ENCODE measurements at places on chromosomes 6 and 20.
A peak's percentile ranks its signal among the peaks of the same experiment; 100 is the strongest.

DNA sequence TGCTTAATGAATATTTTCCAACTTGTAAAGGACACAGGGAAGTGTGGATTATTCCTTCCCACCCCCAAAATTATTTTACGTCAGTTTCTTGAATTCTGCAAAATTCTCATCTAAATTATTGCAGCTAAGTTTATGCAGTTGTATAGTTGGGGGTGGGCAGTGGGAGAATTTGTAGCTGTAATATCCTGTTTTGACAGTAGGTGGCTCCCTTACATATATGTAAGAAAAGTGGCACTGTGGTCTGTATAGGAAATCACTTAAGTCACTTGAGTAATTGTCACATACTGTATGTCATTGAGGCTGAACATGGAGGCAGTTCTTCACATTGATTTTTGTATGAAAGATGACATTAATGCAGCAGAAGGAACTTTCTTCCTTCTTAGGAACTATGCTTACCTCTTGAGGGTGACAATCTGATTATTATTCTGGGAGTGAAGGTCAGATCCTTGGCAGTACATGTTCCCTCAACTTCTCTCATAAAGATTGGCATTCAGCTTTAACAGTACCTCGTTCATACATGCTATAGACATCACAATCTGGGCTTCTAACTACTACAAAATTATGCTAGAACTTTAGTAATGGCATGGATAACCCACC is 14.6 kb upstream of the CFAP206 start:
- DNase-seq: peak; percentile 45

- no peak for DNase-seq
Measured at GRCh38 chr6:111195656-111196055, 108.4 kb downstream of the SLC16A10 start.

DNA sequence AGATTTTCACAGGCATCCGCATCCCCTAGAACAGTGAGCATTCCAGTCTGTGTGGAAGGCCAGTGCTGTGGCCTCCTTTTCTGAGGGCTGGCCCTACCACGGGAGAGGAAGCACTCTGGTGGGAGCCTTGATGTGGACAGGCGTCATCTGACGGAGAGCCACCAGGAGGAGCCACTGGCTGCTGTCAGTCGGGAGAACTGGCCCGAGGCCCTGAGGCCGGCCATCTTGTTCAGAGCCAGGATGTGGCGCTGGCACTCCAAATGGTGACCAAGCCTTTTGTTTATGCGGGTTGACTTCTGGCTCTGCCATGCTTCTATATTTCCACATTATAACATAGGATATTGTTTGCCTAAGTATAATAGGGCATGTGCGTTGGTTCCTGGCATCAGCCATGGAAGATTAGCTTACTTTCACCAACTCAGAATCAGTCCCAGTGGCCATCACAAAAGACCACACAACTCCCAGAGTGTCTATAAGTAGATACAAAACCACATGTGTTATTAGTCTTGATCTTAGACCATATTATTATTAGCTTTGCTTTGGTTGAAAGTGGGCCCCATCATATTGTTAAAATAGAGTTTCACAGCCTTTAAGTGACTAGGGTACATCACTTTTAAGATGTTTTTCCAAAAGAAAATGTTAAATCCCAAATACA is 273.9 kb upstream of the TAB2 start:
- DNase-seq: peak; percentile 35

GRCh38 chr6:170147832-170148708 is 142.8 kb downstream of the DLL1 start:
- peak; percentile 74 for DNase-seq

- no peak for DNase-seq
Measured at GRCh38 chr6:80356000-80356399, 249.5 kb downstream of the BCKDHB start.

- no peak for DNase-seq
Measured at GRCh38 chr6:25103603-25104002, 167.8 kb upstream of the RIPOR2 start.

DNA sequence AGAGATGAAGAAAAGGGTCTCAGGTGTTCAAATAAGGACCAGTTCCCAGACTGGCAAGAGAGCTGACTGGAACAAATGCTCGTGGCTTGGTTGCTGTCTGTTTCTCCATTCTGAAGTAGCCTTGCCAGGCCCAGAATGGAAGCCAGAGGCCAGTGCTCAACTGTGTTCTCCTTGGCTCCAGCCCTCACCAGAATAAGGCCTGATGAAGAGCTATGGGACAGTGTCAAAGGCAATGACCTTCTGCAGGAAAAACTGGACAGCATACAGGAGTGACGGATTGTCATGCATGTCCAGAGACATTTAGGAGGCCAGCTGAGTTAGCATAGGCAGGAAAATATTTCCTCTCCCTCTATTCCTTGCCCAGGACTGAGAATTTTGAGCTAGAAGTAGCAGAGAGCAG is 72.2 kb downstream of the HAO1 start:
- no peak for DNase-seq

- no peak for DNase-seq
Measured at GRCh38 chr6:161482517-161482858, 208.6 kb upstream of the AGPAT4 start.

DNA sequence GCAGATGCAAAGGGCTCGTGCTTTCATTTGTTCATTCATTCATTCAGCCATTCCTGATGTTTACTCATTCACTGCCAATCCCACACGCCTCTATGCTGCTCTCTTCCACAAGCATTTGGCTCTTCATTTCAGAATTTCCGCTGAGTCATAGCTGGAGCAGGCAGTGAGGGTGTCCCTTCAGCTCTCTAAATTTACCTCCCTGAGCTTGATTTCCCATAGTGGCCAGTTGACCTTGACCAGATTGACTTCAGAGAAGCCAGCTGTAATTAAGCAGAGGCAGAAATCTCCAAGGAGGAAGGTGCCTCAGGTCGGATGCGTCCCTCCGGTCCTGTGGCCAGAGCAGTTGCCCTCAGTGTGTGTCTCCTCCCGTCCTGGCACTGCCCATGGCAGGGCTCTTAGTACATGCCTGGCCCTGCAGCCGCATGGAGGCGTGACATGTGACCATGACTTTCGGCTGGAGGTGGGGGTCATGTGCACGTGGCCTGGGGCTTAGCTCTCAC is 267.2 kb upstream of the ECI2 start:
- DNase-seq: no peak

GRCh38 chr6:142071981-142072380 is 60.7 kb upstream of the GJE1 start:
- no peak for DNase-seq

GRCh38 chr20:53079828-53080686 is 107.9 kb downstream of the TSHZ2 start:
- DNase-seq: no peak

- no peak for DNase-seq
Measured at GRCh38 chr6:112122756-112123155, 35.4 kb downstream of the FAM229B start.

GRCh38 chr20:41776421-41776820 is 158.2 kb upstream of the CHD6 start:
- DNase-seq: no peak

DNA sequence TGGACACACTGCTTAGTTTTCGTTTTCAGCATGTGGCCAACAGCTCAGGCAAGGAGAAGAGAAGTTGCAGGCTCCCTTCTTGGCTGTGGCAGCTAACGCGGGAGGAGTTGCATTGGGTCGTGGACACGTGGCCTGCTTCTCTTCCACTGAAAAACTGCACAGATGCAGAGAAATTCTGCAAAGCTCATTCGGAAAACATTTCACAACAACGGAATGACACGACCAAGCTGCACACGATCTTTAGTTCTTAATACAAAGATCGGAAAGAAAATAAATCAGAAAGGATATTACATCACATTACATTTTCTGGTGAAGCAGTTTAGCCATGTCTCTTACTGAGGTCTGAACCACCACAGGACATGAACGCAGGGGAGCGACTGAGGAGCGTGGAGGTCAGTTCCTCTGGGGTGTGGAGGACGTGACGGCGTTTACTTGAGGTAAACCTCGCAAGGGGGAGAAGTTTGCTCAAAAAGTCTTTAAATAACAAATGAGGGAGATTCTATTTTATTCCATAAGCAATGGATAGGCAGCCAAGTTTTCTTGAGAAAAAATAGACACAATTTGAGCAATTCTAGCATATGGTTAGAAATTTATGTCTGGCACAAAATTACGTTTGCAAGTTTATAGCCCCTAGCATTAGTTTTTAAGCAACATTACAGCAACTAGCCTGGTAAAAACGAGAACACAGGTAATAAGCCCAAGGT is 178.3 kb downstream of the THBS2 start:
- no peak for DNase-seq

GRCh38 chr6:163941624-163941976 is 527.1 kb downstream of the QKI start:
- no peak for DNase-seq

DNA sequence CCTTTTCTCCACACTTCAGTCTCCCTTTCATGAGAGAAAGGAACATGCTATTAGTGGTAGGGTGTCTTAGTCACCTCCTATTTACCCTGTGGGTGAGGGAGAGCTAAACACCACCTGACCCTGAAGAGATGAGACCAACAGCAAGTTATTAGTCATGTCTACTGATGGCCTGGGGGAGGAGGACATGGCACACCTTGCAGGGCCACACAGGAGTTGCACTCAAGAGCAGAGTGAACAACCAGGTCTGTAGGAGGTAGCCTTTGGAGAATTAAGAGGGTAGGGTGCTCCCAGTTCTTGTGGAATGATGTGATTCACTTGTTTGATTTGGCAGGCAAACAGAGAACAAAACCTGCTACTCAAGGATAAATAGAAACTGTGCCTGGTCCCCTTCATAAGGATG is 82.7 kb upstream of the FABP7 start:
- no peak for DNase-seq

- DNase-seq: no peak
Measured at GRCh38 chr6:82607998-82608725, 244.5 kb downstream of the TPBG start.

GRCh38 chr6:19664050-19664449 is 173.1 kb upstream of the ID4 start:
- no peak for DNase-seq

DNA sequence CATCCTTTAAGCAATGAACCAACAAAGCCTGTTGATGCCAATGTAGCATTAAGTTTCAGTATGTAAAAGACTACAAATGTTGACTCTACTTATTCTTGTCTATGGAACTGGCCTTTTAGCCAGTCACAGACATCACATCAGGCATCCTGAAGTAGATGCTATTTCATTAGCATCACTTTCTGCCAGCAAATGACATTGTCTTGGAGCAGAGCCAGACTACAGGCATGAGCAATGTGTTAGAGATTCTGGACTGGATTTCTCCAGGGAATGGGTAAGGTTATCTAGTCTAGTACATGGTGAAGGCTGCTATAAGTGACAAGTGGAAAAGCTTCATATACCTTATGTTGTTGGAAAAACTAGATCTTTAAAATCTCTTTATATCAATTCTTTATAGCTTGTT is 142.9 kb downstream of the ADGRB3 start:
- DNase-seq: no peak

GRCh38 chr6:110467566-110468140 is 8.8 kb downstream of the SLC22A16 start:
- no peak for DNase-seq

- no peak for DNase-seq
Measured at GRCh38 chr6:62344850-62345249, 58.8 kb upstream of the KHDRBS2 start.

DNA sequence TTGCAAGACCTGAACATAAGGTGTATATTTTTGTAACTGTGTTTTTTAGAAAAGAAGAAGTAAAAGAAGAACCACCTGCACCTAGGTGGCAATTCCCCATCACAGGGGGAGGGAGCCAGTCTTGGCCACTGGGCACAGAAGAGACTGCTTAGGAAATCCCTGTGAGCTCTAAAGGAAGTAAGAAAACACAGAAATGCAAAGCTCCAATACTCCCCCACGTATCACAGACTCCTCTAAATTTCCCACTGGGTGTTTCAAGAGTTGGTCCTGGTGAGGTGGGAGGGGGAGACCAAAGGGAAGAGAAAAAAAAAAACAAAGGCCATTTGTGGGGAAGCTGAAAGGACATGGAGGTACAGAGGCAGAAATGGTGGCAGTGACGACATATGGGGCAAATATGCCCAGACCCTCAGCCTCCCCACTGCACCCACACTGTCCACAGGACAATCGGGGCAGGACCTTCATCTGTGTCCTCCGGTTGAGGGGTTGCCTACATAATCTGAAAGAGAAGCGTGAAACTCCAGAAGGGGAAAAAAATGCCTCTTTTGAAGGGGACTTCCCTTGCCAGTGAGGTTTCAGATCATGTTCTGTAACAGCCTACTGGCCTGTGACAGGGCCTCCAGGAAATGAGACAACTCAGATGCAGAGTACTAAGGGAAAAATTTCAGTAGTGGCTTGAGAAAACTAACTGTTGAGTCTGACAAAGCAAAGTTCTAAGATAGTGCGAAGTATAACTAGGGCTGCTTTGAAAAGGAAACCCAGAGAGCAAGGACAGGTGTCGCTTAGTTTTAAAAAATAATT is 226.2 kb upstream of the MARCKS start:
- DNase-seq: no peak

- DNase-seq: peak; percentile 43
Measured at GRCh38 chr6:108497883-108498282, 62.8 kb upstream of the FOXO3 start.

DNA sequence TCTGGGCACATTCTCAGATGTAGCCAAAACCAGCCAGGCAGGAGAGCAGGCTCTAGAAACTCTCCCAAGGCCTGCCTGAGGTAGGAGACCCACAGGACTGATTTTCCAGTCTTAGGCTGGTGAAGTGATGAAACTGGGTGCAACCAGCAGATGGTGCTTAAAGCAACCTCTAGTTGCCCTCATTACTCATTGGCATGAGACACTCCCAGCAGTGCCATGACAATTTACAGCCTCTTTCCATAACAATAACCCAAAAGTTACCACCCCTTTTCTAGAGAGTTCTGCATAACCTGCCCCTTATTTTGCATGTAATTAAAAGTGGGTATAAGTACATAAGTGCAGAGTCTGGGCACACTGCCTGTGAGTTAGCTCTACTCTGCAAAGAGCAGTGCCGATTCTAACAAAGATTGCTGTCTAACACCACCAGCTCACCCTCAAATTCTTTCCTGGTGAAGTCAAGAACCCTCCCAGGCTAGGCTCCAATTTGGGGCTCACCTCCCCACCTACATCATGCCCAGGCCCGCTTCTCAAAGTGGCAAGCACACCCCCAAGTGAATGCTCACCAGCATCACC is 14.4 kb upstream of the GPR6 start:
- DNase-seq: no peak

- no peak for DNase-seq
Measured at GRCh38 chr20:24657196-24657595, 187.8 kb downstream of the SYNDIG1 start.

DNA sequence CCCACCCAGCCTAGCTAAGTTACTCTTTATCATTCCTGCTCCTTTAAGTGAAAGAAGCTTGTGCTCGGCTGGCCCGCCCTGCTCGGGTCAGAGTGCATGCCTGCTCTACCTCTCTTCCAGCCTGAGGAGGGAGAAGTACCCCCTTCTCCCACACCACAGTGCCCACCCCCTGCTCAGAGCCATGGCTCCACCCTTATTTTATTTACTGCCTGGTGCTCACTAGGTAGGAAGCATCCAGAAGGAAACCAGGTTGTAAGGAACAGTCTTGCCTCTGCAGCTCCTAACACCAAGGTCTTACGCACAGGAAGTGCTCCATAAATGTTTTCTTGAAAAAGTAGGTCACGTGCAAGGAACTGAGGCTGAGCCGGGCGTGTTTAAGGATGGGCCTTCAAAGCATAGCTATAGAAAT is 105.7 kb upstream of the SNX9 start:
- DNase-seq: no peak

GRCh38 chr20:19463597-19463996 is 251.2 kb downstream of the SLC24A3 start:
- no peak for DNase-seq

- DNase-seq: peak; percentile 55
Measured at GRCh38 chr6:97394160-97394748, 111.2 kb upstream of the MMS22L start.

- DNase-seq: peak; percentile 26
Measured at GRCh38 chr6:20318851-20319387, 82.8 kb upstream of the E2F3 start.
